Muscle of arm (tissue), 14 donors: ENCODE measurements at places on chromosomes 13 and 19. TPM values are rescaled to one million over a fixed set of nuclear protein-coding genes. Genes with fewer than 3 reads are reported as not detected.

The WDR87 gene
- polyA plus RNA-seq = 0.24 TPM

The PRTN3 gene
- polyA plus RNA-seq = 1.4 TPM

- no peak for DNase-seq
Measured at GRCh38 chr13:21016487-21016886, 44.9 kb downstream of the LATS2 start.

DNA sequence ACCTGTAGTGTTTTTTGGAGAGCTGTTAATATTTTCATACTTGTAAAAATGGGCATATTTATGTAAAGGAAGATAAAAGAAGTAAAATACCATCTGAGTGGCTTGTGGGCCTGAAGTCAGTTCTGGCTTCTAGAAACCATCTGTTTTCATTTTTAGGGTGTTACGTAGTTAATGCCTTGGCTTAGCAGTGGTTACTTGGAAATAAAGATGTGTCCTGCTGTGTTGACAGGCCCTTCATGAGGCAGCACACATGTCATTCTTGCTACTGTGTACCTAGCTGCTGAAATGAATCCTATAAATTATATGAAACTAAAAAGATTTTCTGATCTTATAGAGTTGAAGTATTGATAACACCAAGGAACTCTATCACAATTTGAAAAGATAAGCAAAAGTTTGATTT, 16.0 kb downstream of the ILF3 start:
- DNase-seq = peak; percentile 27

DNA sequence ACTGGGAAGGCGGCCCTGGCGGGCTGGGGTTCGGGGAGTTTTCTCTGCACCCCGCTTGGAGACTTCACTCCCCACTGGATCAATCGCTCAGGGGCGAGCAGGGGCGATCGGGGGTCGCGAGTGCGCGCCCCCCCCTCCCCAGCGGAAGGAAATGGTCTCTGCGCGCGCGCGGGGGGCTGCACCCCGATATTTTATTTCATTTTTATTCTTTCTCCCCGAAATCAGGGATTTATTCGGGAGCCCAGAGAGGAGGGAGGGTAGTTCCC, 421 bp downstream of the ARID3A start:
- DNase-seq = no peak

The FOXO1 gene
- 15.1 TPM for polyA plus RNA-seq

GRCh38 chr13:113245849-113246796, 36.7 kb downstream of the CUL4A start:
- DNase-seq = no peak
